ENCODE measurements at places on chromosomes 2 and 18. TPM values are rescaled to one million over a fixed set of nuclear protein-coding genes. Genes with fewer than 3 reads are reported as not detected.

Gene TTN
- polyA plus RNA-seq, result 0.37 TPM

Gene RAB27B
- polyA plus RNA-seq, result 4.9 TPM

Gene OR6B2
- polyA plus RNA-seq, result not detected

Gene MLPH
- 61.3 TPM for polyA plus RNA-seq
